ENCODE measurements at places on chromosomes 13 and 19.

DNA sequence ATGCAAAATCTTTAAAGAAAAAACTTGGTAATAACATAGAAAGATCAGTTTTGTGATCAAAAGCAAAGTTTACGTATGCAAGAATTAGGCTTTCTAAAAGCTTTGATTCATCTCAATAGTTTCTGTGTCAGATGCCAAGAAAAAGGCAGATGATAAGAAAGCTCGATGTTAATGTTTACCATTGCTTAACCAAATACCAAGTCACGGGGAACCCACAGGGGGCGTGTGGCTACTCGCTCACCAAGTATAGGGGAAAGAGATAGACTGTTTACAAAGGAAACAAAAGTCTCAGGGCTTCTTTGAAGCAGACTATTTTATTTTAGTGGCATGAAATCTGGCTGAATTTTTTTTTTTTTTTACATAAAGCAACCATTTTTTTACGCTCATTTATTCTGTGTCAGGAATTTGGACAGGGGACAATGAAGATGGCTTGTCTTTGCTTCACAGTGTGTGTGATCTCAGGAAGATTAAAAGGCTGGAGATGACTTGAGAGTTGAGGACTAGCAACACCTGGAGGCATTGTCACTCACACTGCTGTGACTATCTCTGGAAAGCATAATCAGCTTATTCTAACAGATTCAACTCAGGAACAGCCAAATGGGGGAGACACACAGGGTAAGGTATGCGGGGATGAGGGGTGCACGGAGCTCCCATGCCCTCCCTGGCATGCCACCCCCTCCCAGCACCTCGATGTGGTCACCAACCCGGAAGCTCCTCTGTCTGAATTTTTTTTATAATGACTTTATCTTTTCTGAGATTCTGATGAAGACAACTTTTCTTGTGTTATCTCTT lies 24.9 kb downstream of the RCBTB1 start:
- no peak for DNase-seq

DNA sequence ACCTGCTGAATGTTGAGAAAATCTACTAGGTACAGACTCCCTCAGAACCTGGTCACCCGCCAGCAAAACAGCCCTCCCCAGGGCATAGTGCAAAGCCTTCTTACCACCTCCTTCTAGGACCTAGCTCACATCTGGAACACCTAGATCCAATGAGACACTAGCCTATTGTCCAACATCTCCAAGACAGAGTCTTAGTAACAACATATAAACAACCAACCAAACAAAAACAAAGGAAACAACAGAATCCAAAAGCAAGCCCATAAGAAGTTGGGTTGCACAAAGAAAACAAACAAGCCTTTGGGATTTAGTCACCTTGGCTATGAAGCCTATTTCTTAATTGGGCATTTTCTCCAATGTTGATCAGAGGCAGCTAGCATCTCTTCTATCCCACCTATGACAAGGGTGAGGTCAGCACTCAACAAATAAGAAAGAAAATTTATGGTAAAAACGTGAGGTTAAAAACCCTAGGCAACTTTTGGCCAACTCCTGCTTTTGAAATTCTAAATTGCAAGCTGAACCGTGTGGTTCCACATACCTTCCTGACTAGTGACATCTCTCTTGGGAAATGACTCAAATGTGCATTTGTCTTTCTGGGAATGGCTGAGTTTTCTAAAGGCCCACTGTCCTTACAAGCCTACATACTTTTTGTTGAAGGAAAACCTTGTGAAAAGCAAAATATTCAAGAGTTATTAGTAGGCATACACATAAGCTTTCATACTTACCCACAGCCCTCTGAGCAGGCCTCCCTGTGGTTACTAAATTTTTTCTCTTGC lies 66.7 kb downstream of the FAM216B start:
- no peak for DNase-seq

DNA sequence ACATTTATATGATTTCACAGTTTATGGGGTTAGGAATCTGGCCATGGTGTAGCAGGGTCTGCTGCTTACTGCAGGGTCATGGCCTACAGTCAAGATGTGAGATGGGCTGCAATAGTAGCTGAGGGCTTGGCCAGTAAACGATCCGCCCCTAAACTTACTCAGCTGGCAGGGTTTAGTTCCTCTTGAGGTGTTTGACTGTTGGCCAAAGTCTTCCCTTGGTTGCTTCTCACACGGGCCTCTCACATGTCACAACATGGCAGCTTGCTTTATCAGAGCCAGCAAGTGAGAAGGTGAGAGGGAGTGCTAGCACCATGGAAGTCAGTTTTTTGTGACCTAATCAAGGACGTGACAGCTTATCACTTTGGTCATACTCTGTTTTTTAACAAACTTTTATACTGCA lies 77.1 kb downstream of the DNAJC3 start:
- DNase-seq = no peak

DNA sequence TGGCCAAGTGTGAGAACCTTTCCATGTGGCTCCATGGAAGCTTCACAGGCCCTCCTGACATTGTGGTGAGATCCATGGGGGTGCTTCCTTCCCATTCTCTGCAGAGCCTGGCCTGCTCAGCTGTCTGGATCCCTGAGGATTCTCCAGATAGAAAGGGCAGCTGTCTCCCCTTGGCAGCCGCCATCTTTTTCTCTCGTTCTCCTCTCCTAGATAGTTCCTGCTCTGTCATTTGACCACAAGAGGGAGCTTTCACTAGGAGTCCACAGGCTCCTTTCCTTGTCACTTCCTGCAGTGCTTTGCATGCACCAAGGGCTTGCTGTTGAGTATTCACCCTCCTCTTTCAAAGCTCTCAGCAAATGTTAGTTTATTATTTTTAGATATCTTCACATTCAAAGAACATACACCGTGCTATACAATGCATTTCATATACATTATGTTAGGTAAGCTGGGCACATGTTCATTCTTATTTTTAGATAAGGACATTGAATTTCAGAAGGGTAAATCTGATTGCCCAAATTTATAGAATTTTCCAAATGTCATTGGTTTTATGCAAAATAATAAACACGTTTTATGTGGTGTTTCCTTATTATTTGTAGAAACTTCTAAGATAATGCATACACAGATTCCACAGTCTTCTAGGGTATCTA lies 133.2 kb downstream of the FRY start:
- peak; percentile 87 for DNase-seq

DNA sequence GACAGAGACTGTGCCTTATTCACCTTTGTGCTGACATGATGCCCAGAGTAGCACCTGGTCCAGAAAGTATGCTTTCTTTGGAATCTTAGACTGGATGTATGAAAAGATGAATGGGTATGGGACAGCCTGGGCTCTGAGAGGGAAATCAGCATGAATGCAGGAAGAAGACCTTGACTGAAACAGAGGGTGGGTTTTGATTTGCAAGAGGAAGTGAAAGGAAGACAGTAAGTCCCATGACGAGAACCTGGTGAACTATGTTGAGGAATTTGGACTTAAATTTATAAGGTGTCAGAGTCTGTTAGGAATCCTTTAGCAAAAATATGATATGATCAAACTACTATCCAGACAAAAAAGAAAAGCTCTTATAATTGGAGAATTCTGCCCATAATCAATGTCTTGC lies 301.9 kb downstream of the SPRY2 start:
- no peak for DNase-seq

- DNase-seq = peak; percentile 63
Measured at GRCh38 chr19:17420475-17420924, 653 bp downstream of the MVB12A start.

All from RKO (cell line).